ENCODE measurements at places on chromosomes 4 and X. TPM values are rescaled to one million over a fixed set of nuclear protein-coding genes. Genes with fewer than 3 reads are reported as not detected.

PNMA6A gene
- total RNA-seq: 2.3 TPM

FGFBP1 gene
- not detected for total RNA-seq

SMIM9 gene
- total RNA-seq: not detected

ZRSR2 gene
- 3.3 TPM for total RNA-seq

FAM9C gene
- not detected for total RNA-seq

MAPK10 gene
- total RNA-seq: 65.4 TPM

UGT2B7 gene
- total RNA-seq: not detected

MAGEA2B gene
- total RNA-seq: not detected

Data from thyroid gland (tissue), 4 donors.